H1 (cell line): ENCODE measurements at places on chromosomes 4 and X. TPM values are rescaled to one million over a fixed set of nuclear protein-coding genes. Genes with fewer than 3 reads are reported as not detected.

- H3K27me3 ChIP-seq: no peaks in the 10 kb centered on the region
- H3K4me3 ChIP-seq: no peak overlapping the region
- H3K36me3 ChIP-seq: no peaks in the 10 kb centered on the region
- DNase-seq: no peak
Observed at GRCh38 chrX:149372866-149373265, 132.2 kb downstream of the IDS start.

Gene GPR119
- total RNA-seq: not detected in 2 replicates

DNA sequence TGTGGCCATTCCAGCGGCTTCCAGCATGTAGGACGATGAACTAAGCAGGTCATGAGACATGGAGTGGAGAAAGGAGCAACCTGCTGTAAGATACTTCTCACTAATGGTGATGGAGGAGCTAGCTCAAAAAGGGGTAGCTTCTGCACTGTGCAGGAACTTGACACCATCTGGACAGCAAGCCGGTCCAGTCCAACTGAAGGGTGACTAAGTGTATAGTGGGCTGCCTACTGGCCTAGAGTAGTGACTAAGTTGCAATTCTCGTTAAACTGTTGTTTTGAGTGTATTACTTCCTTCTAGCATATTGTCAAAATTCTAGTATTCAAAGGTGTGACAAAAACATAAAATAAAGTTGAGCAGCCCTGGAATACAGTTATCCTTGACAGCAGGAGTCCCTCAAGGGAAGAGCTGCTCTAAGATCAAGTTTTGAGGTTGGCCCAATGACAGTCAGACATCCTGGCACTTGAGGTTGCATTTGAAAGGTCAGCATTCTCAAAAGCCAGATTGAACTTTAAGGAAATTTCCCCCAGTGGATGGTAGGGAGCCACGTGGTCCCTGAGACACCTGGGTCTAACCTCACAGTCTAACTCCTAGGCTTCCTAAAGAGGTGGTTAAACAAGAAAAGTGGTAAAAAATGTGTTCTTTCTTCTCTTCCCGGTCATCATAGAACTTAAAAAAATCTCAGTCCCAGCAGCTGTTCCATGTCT lies 8.0 kb downstream of the CETN2 start:
- no peak overlapping the region for H3K27ac ChIP-seq
- no peak for DNase-seq
- H3K36me3 ChIP-seq: peaks cover under 1% of the 10 kb centered on the region; the same call in 1 of the 2 replicates
- no peaks in the 10 kb centered on the region for H3K27me3 ChIP-seq
- H3K4me1 ChIP-seq: no peaks in the 10 kb centered on the region
- no peak overlapping the region for H3K4me3 ChIP-seq

DNA sequence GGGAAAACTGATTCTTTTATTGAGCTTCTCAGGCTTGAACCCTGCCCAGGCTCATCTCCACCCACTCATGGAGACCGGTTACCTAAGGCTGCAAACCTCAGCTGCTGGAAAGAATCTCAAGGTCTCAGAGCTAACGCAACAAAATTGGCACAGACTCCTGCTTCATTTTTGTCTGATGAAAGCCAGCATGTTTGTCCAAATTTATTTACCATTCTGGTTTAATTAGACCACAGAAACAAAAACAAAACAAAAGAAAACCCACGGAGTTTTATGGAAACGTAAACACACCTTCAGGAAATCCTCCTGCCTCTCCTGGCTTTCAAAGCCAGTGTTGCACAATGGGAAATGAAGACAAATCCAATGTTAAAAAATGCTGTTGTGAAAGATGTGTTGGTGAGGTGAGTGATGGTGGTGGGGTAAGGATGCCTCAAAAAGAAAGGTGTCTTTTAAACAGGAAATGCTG lies 56.4 kb upstream of the PDLIM3 start:
- DNase-seq: no peak
- H3K4me1 ChIP-seq: peaks cover 6% of the 10 kb centered on the region
- no peaks in the 10 kb centered on the region for H3K36me3 ChIP-seq
- no peak overlapping the region for H3K4me3 ChIP-seq
- no peak overlapping the region for H3K27ac ChIP-seq
- no peaks in the 10 kb centered on the region for H3K27me3 ChIP-seq

GRCh38 chr4:95638920-95639501 lies 90.2 kb upstream of the UNC5C start:
- no peaks in the 10 kb centered on the region for H3K36me3 ChIP-seq
- H3K27ac ChIP-seq: no peak overlapping the region
- H3K27me3 ChIP-seq: no peaks in the 10 kb centered on the region
- no peak overlapping the region for H3K4me3 ChIP-seq
- DNase-seq: no peak

Gene DHRSX
- total RNA-seq: 29.1 and 35.1 TPM in 2 replicates

Gene SLC34A2
- total RNA-seq: 2.9 and 3.4 TPM in 2 replicates

Gene ETDA
- total RNA-seq: not detected in 2 replicates

- DNase-seq: no peak
- H3K4me1 ChIP-seq: no peaks in the 10 kb centered on the region
- H3K36me3 ChIP-seq: no peaks in the 10 kb centered on the region
- H3K4me3 ChIP-seq: no peak overlapping the region
- H3K27ac ChIP-seq: no peak overlapping the region
Observed at GRCh38 chrX:150155436-150156035, 207.6 kb upstream of the MAMLD1 start.

GRCh38 chrX:17291171-17291900 lies 83.7 kb upstream of the NHS start:
- H3K36me3 ChIP-seq: no peaks in the 10 kb centered on the region
- H3K27ac ChIP-seq: no peak overlapping the region
- no peaks in the 10 kb centered on the region for H3K27me3 ChIP-seq
- no peak for DNase-seq
- H3K4me1 ChIP-seq: no peaks in the 10 kb centered on the region
- no peak overlapping the region for H3K4me3 ChIP-seq

DNA sequence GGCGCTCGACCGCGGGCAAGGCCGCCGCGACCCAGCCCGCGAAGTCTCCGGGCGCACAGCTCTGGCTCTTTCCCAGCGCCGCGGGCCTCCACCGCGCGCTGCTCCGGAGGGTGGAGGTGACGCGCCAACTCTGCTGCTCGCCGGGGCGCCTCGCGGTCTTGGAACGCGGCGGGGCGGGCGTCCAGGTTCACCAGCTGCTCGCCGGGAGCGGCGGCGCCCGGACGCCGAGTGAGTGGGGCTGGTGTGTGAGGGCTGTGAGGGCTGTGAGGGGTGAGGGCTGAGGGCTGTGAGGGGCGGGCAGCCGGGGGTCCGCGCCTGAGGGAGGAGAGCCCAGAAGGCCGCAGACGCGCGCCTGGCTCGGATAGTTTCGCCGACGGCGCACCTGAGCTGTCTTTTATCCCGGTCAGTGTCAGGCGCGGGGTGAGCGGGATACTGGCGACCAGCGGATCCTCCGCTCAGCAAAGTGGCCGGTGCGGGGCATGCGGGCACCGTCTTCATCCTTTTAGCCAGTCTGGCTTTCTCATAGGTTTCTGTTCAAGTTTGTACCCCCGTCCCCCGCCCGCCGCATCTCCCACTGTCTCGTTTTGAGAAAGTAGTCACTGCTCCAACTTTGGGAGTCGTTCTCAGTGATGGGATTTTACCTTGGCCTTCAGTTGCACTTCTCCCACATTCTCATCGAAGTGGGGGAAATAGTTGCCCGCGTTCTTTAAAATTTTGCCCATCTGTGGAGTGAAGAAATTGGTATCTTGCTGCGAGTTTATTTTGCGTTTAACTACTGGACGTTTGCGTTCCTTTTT lies 586 bp downstream of the HERC5 start:
- peaks cover 2% of the 10 kb centered on the region; the same call in 1 of the 2 replicates for H3K27me3 ChIP-seq
- H3K36me3 ChIP-seq: no peaks in the 10 kb centered on the region

DNA sequence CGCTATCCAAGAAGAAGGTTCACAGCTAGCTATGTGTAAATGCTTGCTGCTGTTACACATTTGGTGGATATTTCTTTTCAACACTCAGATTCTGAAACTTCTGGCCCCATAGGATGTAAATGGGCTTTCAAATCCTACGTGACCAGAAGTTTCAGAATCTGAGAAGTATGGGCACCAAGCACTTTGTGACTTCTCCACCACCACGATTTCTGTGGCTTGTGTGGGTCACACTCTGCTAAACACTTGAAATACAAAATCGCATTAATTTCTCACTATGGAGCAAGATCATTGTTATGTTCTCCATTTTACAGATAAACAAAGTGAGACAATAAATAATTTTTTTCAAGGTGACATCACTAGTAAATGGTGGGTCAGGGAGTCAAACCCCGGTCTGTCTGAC lies 259.4 kb upstream of the JADE1 start:
- H3K36me3 ChIP-seq: no peaks in the 10 kb centered on the region
- no peak overlapping the region for H3K4me3 ChIP-seq
- H3K4me1 ChIP-seq: no peaks in the 10 kb centered on the region; the same call in 1 of the 2 replicates
- H3K27me3 ChIP-seq: no peaks in the 10 kb centered on the region

DNA sequence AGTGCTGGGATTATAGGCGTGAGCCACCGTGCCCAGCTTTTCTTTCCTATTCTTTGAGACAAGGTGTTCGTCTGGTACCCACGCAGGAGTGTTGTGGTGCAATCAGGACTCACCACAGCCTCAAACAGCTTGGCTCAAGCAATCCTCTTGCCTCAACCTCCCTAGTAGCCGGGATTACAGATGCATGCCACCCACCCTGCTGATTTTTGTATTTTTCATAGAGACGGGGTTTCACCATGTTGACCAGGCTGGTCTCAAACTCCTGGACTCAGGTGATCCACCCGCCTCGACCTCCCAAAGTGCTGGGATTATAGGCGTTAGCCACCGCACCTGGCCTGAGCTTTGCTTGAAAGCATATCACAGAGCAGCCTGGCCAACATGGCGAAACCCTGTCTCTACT lies 1.5 kb upstream of the CRLF2 start:
- H3K4me1 ChIP-seq: no peaks in the 10 kb centered on the region
- DNase-seq: no peak
- H3K27me3 ChIP-seq: no peaks in the 10 kb centered on the region
- no peaks in the 10 kb centered on the region for H3K36me3 ChIP-seq
- no peak overlapping the region for H3K27ac ChIP-seq
- H3K4me3 ChIP-seq: no peak overlapping the region

DNA sequence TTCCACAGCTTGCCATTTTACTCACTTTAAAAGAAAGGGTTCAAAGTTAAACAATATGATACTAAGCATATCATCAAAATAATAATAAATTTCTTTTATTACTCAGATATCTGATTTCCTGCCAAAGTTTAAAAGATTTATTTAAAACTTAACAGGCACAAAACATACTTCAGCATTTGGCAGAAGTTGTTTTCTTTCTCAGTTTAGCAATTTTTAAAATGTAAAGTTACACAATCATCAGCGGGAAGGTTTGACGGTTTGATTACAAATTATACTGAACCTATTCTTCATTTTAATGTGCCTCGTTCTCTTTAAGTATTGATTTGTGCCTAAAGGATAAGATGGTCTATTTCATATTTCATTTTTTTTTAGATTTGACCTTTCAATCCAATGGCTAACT lies 227.2 kb downstream of the APBB2 start:
- no peaks in the 10 kb centered on the region for H3K4me1 ChIP-seq
- no peaks in the 10 kb centered on the region for H3K27me3 ChIP-seq
- H3K27ac ChIP-seq: no peak overlapping the region
- no peaks in the 10 kb centered on the region for H3K36me3 ChIP-seq

GRCh38 chr4:39201963-39202362 lies 19.6 kb downstream of the WDR19 start:
- no peak overlapping the region for H3K4me3 ChIP-seq
- no peaks in the 10 kb centered on the region for H3K4me1 ChIP-seq
- DNase-seq: no peak
- no peaks in the 10 kb centered on the region for H3K27me3 ChIP-seq
- no peak overlapping the region for H3K27ac ChIP-seq
- H3K36me3 ChIP-seq: peaks cover 14% of the 10 kb centered on the region

GRCh38 chr4:85644061-85644460 lies 169.1 kb downstream of the ARHGAP24 start:
- no peak overlapping the region for H3K27ac ChIP-seq
- no peaks in the 10 kb centered on the region for H3K4me1 ChIP-seq
- H3K36me3 ChIP-seq: no peaks in the 10 kb centered on the region
- no peak overlapping the region for H3K4me3 ChIP-seq
- no peaks in the 10 kb centered on the region for H3K27me3 ChIP-seq

- no peak for DNase-seq
- H3K27me3 ChIP-seq: no peaks in the 10 kb centered on the region
- H3K4me3 ChIP-seq: no peak overlapping the region
- no peaks in the 10 kb centered on the region for H3K36me3 ChIP-seq
- no peaks in the 10 kb centered on the region for H3K4me1 ChIP-seq
- no peak overlapping the region for H3K27ac ChIP-seq
Observed at GRCh38 chrX:151013164-151013743, 30.1 kb downstream of the HMGB3 start.

GRCh38 chrX:20519146-20519545 lies 252.4 kb upstream of the RPS6KA3 start:
- H3K4me3 ChIP-seq: no peak overlapping the region
- no peaks in the 10 kb centered on the region for H3K4me1 ChIP-seq
- H3K27ac ChIP-seq: no peak overlapping the region
- no peak for DNase-seq

DNA sequence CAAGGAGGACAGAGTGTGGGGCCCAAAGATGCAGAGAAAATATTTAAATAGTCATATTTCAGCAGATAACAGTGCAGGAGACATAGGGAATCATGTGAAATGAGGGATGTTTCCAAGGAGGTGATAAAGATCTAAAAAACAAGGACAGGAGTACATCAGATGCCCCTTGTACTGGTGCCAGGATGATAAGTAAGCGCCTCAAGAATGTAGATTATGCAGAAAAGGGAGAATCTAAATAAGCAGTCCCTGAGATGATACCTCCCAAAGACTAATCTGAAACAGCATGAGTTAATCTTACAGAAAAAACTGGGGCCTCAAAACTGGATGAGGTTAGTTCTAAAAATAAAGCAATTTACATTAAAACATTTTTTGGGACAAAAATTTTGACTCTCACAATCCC lies 136.1 kb upstream of the WDFY3 start:
- no peak overlapping the region for H3K27ac ChIP-seq
- H3K36me3 ChIP-seq: no peaks in the 10 kb centered on the region
- H3K27me3 ChIP-seq: no peaks in the 10 kb centered on the region

Gene SOX3
- 38.9 and 41.0 TPM in 2 replicates for total RNA-seq

- no peak for DNase-seq
- no peaks in the 10 kb centered on the region for H3K36me3 ChIP-seq
- no peaks in the 10 kb centered on the region for H3K27me3 ChIP-seq
- no peak overlapping the region for H3K27ac ChIP-seq
Observed at GRCh38 chrX:134572816-134573682, 85.2 kb downstream of the PLAC1 start.

Gene ACE2
- 0.29 TPM in 1 of 2 replicates, not detected in the other for total RNA-seq

DNA sequence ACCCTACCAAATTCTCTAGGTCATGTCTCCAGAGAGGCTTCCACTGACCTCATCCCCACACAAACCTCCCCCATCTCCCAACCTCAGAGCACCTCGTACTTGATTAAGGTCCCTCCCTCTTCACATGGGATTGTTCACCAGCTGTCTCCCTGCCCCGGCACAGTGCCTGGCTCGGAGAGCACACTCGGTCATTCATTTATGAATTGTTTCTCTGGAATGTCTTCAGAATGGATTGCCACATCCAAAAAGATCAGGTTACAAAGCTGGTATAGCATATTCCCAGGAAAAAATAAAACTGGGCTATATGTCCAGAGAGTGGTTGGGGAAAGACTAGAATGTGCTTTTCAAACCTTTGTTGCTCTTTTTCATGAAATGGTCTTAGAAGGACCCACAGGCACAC lies 21.6 kb downstream of the JAKMIP1 start:
- no peak overlapping the region for H3K4me3 ChIP-seq
- H3K4me1 ChIP-seq: no peaks in the 10 kb centered on the region
- no peak for DNase-seq
- no peaks in the 10 kb centered on the region for H3K27me3 ChIP-seq
- no peak overlapping the region for H3K27ac ChIP-seq

- no peak overlapping the region for H3K27ac ChIP-seq
- no peaks in the 10 kb centered on the region for H3K36me3 ChIP-seq
- no peaks in the 10 kb centered on the region for H3K4me1 ChIP-seq
- no peak overlapping the region for H3K4me3 ChIP-seq
- no peaks in the 10 kb centered on the region for H3K27me3 ChIP-seq
- no peak for DNase-seq
Observed at GRCh38 chr4:37471971-37472370, 214.2 kb downstream of the RELL1 start.

Gene ZNF275
- 8.1 and 8.2 TPM in 2 replicates for total RNA-seq

Gene RIBC1
- 0.82 and 0.97 TPM in 2 replicates for total RNA-seq
